ENCODE measurements at places on chromosomes 11 and 22.

GRCh38 chr22:36853407-36854099, 7.3 kb upstream of the NCF4 start:
- DNase-seq = no peak

GRCh38 chr22:41436322-41437113, 10.1 kb downstream of the TOB2 start:
- DNase-seq = no peak

DNA sequence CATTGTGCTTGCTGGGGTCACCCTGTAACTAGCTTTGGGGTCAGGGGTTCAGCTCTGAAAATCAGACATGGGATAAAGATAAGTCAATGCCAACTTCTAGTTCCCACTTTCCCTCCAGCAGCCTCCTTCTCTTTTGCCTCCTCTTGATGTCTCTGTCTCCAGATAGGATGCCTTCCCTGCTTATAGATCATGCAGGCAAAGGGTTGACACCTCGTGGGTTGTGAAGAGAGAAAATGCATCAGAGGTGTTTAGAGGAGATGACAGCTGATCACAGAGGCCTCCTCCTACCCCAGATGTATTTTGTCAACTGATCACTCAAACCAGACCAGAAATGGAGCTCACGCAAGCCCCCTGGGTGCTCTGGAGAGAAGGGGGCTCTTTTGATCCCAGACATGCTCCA, 337.8 kb downstream of the BUD13 start:
- DNase-seq = no peak

DNA sequence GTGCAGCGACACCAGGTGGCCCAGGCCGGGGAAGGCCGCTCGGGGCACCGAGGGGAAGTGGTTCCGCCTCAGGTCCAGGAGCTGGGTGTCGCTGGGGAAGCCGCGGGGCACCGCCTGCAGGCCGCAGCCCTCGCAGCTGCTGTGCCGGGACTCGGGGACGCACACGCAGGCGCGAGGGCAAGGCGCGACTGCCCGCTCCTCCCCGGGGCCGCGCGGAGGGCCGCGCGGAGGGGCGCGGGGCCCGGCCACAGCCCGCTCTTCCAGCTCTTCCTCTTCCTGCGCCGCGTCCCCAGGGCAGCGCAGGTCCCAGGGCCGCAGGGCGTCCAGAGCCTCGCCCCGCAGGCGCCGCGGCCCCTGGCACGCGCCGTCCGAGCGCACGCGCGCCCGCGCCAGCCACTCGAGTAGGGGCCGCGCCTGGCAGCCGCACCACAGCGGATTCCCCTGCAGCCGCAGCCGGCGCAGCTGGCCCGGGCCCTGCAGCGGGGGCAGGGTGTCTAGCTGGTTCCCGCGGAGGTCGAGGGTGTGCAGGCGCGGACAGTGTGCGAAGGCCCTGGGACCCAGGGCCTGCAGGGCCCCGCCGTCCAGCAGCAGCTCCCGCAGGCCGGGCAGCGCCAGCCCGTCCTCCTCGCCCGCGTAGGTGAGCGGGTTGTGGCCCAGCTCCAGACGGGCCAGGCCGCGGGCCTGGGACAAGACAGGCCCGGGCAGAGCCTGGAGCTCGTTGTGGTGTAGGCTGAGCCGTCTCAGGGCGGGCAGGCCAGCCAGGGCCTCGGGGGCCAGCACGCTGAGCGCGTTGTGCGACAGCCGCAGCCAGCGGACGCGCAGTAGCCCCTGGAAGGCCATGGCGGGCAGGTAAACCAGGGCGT, 2.8 kb downstream of the CHADL start:
- DNase-seq = no peak

DNA sequence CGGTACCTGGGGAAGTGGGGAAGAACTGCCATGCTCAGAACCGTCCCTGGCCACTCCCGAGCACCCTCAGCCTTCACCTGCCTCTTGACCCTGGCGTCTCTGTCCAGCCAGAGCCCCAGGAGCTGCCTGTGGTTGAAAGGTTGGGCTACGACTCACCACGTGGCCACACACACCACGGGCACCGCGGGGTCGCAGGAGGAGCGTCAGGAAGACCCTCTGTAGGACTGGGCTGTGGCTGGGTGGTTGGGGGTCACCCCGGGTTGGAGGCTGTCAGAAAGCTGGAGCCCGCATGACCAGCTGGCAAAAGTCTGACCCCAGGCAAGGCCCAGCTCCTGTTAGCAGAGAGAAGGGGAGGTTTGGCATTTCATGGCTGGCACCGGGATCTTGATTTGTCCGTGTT, 11.5 kb downstream of the KRTAP5-5 start:
- DNase-seq = no peak

GRCh38 chr11:62144641-62145255, 20.9 kb downstream of the INCENP start:
- no peak for DNase-seq

GRCh38 chr11:79081471-79082031, 359.3 kb downstream of the TENM4 start:
- DNase-seq = no peak

- peak; percentile 0 for DNase-seq
Observed at GRCh38 chr22:38956551-38956950, 858 bp upstream of the APOBEC3A start.

- no peak for DNase-seq
Observed at GRCh38 chr11:83681906-83682610, 395.9 kb upstream of the CCDC90B start.

DNA sequence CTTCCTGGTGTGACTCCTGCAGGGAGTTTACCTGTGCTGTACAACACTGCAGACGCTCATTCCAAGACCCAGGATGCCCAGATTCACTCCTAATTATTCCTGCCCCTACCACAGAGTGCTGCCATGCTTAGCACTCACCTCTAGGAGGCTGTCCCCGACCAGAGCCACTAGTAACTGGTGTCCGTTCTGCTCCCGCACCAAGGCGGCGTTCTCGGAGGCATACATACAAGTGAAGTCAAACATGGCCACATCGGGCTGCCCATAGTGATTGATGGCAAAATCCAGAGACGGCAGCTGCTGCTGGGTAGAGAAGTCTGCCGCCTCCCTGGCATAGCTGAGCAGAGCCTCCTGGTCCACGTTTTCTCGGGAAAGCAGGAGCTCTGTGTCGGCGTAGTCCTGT, 122.3 kb upstream of the BID start:
- peak; percentile 19 for DNase-seq

Data from fibroblast of gingiva (primary cell).